ENCODE measurements at places on chromosomes 4 and X. TPM values are rescaled to one million over a fixed set of nuclear protein-coding genes. Genes with fewer than 3 reads are reported as not detected.

ACTRT1 gene
- total RNA-seq, result not detected

NWD2 gene
- total RNA-seq, result not detected

SHROOM2 gene
- total RNA-seq, result not detected

TRIM61 gene
- 1.8 TPM for total RNA-seq

RBM3 gene
- 266 TPM for total RNA-seq

SLC9B1 gene
- total RNA-seq, result 0.83 TPM

RIBC1 gene
- total RNA-seq, result 1.1 TPM

PRRG3 gene
- not detected for total RNA-seq

GPR34 gene
- 1.3 TPM for total RNA-seq

CTAG1B gene
- total RNA-seq, result not detected

GYPE gene
- total RNA-seq, result not detected

TMEM156 gene
- 14.1 TPM for total RNA-seq

ELK1 gene
- 58.7 TPM for total RNA-seq

TRIM75 gene
- not detected for total RNA-seq

SSX4 gene
- total RNA-seq, result not detected

ARHGAP6 gene
- total RNA-seq, result not detected

PRRG1 gene
- not detected for total RNA-seq

VCX gene
- not detected for total RNA-seq

FABP2 gene
- not detected for total RNA-seq

CDX4 gene
- total RNA-seq, result not detected

TRIM60 gene
- not detected for total RNA-seq

NPFFR2 gene
- not detected for total RNA-seq

SLC2A9 gene
- total RNA-seq, result 1.7 TPM

MAGED4 gene
- total RNA-seq, result 0.13 TPM

XKRX gene
- total RNA-seq, result not detected

BEX1 gene
- not detected for total RNA-seq

ASB5 gene
- total RNA-seq, result not detected

STOX2 gene
- total RNA-seq, result not detected

SPANXN1 gene
- not detected for total RNA-seq

TCP11X2 gene
- not detected for total RNA-seq

ARHGAP24 gene
- total RNA-seq, result not detected

DCAF8L2 gene
- not detected for total RNA-seq

MAGEB18 gene
- not detected for total RNA-seq

EIF1AX gene
- 92.4 TPM for total RNA-seq

TRPC3 gene
- 0.50 TPM for total RNA-seq
